Activated CD4-positive, alpha-beta memory T cell treated with anti-CD3 and anti-CD28 coated beads, Interleukin-2, amount 10 ng/mL, durations not matched to agents 7 days and 5 days (primary cell): ENCODE measurements at places on chromosomes 4 and X. TPM values are rescaled to one million over a fixed set of nuclear protein-coding genes. Genes with fewer than 3 reads are reported as not detected.

STARD8 gene
- total RNA-seq: 3.5 TPM

MAGEA9B gene
- not detected for total RNA-seq

CLDN22 gene
- total RNA-seq: not detected

ADGRG2 gene
- not detected for total RNA-seq

TMPRSS11D gene
- not detected for total RNA-seq

TLR2 gene
- 1.3 TPM for total RNA-seq

SYN1 gene
- 0.40 TPM for total RNA-seq

VCX2 gene
- total RNA-seq: not detected

REELD1 gene
- total RNA-seq: not detected

NOX1 gene
- total RNA-seq: not detected

IL2RG gene
- total RNA-seq: 637 TPM

RHOXF2B gene
- total RNA-seq: not detected

PF4V1 gene
- not detected for total RNA-seq

ART3 gene
- 0.95 TPM for total RNA-seq

CXCR3 gene
- total RNA-seq: 84.9 TPM
